Muscle of arm (tissue), 14 donors: ENCODE measurements at places on chromosomes 7 and 10.

DNA sequence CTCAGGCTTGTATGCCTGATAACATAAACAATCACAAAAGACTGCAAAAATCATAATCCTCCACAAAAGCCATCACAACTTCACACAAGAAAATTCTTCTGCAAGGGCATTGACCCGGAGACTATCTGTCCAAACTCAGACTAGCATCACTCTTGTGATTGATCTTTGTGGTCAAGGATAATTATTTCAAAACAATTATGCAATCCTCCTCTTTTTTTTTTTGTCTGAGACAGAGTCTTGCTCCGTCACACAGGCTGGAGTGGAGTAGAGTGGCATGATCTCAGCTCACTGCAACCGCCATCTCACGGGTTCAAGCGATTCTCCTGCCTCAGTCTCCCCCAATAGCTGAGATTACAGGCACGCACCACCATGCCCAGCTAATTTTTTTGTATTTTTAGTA lies 22.2 kb downstream of the CDNF start:
- no peak for DNase-seq

- peak; percentile 40 for DNase-seq
Measured at GRCh38 chr7:147014286-147014955, 897.8 kb downstream of the CNTNAP2 start.

GRCh38 chr7:126727930-126728391 lies 524.8 kb downstream of the GRM8 start:
- DNase-seq = no peak

GRCh38 chr10:15515202-15515601 lies 144.1 kb upstream of the FAM171A1 start:
- DNase-seq = peak; percentile 55

- no peak for DNase-seq
Measured at GRCh38 chr10:102327641-102328040, 67.9 kb upstream of the NFKB2 start.

- DNase-seq = no peak
Measured at GRCh38 chr7:138001529-138002095, at the start of gene CREB3L2. Gene CREB3L2, minus strand, starts transcription at chr7:138002086. Its CDS starts 381 bp downstream, at chr7:138001705.

GRCh38 chr7:149297034-149297755 lies 35.2 kb downstream of the ZNF783 start:
- no peak for DNase-seq

- DNase-seq = no peak
Measured at GRCh38 chr10:87675396-87676376, 16.0 kb downstream of the PAPSS2 start.

GRCh38 chr7:33831389-33832141 lies 73.8 kb upstream of the BMPER start:
- peak; percentile 57 for DNase-seq

GRCh38 chr10:127332631-127333030 lies 136.2 kb upstream of the INSYN2A start:
- no peak for DNase-seq

DNA sequence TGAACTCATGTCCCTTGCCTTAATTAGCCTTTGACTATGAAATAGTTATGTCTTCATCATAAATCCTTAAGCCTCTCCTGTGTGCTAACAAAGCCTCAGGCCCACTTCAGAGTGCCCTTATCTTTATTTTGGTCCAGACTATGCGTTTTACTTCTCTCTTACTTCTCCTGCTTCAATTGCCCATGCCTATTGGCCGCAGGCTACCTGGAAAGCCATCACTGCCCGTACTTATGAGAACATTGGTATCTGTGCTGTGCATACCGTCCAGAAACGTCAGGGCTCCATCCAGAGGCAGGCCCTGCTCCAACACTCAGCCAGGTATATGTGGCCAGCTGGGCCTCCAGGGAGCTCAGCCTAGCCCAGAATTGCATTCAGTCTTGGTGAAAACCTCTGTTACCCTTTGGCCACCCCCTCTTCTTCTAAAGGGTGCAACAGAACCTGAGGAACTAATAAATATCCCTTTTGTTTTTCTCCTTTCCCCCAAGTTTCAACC lies 212.4 kb upstream of the MTPN start:
- DNase-seq = no peak

DNA sequence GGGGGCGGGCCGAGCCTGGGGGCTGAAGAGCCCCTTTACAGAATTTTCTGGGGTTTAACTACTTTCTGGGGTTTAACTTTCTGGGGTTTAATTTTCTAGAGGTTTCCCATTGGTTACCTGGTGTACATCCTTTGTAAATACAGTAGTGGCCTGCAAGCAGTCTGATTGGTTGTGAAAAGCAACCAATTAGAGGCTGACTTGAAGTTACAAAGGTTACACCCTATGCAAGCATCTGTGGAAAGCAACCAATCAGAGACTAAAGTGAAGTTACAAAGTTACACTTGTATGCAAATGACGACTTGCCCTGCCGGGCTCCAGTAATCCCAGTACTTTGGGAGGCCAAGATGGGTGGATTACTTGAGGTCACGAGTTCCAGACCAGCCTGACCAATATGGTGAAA lies 27.4 kb downstream of the GTF2I start:
- no peak for DNase-seq

DNA sequence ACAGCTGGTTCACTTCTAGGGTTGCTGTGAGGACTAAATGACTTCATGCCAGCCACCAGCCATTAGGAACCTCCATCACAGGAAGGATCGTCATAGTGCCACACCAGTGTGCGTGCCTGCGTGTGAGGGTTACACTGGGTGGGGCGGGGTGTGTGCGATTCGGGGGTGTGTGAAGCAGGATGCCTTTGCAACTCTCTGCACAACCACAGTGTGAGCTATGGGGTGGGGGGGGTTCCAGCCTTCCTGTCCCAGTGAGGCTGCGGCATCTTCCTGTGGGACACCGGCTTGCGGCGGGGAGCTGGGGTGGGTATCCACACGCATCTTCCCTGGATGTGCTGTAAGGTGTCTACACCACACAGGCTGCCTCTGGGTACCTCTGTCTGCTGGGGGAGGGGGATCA lies 6.9 kb upstream of the ELFN1 start:
- no peak for DNase-seq

DNA sequence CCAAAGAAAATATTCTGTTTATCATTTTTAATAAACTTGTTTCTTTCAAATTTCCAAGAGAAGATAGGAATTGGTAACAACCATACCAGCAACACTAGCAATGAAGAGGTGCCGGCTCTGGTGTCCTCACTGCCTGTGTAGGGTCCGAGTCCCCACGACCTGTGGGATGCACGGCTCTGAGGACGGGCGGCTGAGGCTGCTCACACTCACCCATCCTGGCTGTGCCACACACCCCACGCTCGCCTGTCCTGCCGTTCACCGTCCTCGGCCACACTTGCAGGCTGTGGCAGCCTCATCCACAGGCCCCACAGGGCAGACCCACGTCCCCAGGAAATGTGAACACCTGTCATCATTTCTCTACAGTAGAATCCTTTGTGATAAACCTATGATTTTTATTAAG lies 48.2 kb upstream of the DPYSL4 start:
- DNase-seq = no peak

DNA sequence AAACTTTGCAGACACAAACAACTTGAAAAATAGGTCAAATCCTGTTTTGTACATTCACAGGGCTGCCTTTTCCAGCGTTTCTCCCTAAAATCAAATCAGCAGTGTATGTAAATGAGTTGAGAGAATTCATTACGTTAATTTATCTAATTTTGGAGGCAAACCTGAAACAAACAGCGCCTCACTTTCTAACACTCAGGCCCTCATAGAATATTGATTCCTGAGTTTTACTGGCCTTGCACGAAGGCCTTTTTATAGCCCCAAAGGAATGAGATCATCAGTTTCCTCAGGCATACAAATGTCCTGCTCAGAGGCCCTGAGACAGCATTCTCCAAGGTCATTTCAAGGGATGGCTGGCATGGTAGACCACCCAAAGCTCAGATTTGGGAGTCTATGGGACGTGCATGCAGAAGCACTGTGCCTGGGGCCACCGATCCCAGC lies 131.7 kb upstream of the CHST15 start:
- no peak for DNase-seq

- DNase-seq = no peak
Measured at GRCh38 chr10:4246881-4247358, 461.9 kb upstream of the KLF6 start.

GRCh38 chr10:115918812-115919211 lies 354.2 kb downstream of the GFRA1 start:
- DNase-seq = no peak

DNA sequence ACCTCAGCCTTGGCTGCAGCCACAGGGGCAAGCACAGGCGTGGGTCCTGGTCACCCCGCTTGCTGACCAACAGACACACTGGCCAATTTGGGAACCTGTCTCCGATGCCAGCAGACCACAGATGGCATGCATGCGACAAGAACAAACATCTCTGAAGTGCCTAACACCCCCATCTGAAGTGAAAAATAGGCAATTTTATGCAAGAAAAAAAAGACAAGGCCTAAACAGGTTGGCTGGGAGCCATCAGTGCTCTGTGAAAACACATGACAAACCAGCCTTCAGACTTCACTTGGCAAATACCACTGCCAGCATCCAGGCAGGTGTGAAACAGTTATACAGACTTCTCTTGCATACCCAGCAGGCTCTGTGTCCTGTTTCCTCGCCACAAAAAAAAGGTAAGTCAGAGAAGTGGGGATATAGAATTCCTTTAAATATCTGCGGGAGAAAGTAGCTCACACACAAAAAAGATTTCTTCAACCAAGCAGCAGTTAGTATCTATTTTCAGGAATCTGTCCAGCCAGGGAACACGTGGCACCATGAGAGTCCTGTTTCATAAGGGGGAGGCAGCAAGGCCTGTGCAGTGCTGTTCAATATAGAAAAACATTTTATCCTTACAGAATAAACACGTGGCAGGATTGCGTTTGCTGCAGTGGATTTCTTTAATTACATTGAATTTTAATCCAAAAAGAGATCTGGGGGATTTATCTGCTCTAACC lies 293.4 kb upstream of the MKLN1 start:
- DNase-seq = no peak

GRCh38 chr10:71451754-71452153 lies 55.0 kb downstream of the CDH23 start:
- DNase-seq = no peak

- DNase-seq = no peak
Measured at GRCh38 chr7:48312151-48312550, 140.9 kb downstream of the ABCA13 start.

- DNase-seq = no peak
Measured at GRCh38 chr10:95789902-95790301, 33.9 kb downstream of the ENTPD1 start.

DNA sequence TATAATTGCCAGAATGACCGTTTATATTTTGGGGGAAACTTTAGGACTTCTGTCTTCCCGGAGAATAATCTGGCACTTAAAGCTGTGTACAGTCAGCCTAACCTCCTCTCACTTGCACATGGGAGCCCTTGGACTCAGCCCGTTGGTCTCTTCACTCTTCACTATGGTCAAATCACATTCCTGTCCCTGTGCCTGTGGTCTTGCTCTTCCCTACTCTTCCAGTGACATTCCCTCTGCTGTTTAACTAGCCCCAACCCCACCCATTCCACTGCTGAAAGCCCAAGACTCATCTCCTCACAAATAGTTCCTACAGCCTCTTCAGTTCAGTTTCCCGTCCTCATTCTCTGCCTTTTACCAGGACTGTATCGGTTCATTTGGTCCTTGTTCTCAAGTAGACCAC lies 135.0 kb downstream of the DYNC1I1 start:
- no peak for DNase-seq

- DNase-seq = no peak
Measured at GRCh38 chr7:155303039-155303593, 5.4 kb downstream of the INSIG1 start.

GRCh38 chr7:6221340-6222319 lies 50.8 kb downstream of the CYTH3 start:
- no peak for DNase-seq

- DNase-seq = no peak
Measured at GRCh38 chr7:148461392-148462179, 129.0 kb upstream of the C7orf33 start.

- DNase-seq = no peak
Measured at GRCh38 chr7:10239695-10240345, 733.9 kb upstream of the PHF14 start.

DNA sequence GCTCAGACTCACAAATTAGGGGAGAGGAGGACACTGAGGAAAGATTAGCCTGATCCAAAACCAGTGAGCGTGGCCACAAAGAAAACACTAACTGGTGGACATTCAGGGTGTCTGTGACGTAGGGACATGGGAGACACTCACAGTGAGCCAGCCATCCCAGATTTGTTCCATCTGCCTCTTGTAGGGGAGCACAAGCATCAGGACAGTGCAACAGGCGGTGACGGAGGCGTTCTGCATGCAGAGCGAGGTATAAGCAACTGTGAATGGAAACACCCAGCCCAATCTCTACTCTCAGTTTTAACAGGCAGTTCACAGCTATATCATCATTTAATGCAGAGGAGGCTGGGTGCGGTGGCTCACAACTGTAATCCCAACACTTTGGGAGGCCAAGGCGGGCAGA lies 52.8 kb upstream of the TOMM7 start:
- no peak for DNase-seq

- DNase-seq = no peak
Measured at GRCh38 chr7:105021352-105021751, 7.3 kb downstream of the KMT2E start.

GRCh38 chr7:148963583-148964482 lies 64.5 kb downstream of the PDIA4 start:
- peak; percentile 36 for DNase-seq

GRCh38 chr7:5694912-5695726 lies 86.3 kb downstream of the RNF216 start:
- DNase-seq = peak; percentile 71

DNA sequence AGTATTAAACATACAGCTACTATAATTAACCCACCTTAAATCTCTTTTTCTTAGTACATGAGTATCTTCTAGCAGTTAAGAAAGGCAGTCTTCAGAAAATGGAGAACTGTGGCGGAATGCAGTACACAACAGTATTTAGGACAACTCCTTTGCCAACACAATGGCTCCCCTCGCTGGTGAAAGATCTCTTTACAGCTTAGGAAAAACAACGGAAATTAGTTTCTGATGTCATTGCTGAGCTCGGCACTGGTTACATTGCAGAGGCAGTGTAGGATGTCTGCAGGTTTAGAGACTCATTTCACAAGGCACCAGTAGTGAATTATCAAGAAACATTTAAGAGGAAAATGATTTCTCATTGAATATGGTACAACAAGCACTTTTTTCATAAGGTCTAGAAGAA lies 43.4 kb downstream of the GLRX3 start:
- DNase-seq = peak; percentile 79

GRCh38 chr10:12941966-12942365 lies 59.5 kb downstream of the CCDC3 start:
- no peak for DNase-seq

DNA sequence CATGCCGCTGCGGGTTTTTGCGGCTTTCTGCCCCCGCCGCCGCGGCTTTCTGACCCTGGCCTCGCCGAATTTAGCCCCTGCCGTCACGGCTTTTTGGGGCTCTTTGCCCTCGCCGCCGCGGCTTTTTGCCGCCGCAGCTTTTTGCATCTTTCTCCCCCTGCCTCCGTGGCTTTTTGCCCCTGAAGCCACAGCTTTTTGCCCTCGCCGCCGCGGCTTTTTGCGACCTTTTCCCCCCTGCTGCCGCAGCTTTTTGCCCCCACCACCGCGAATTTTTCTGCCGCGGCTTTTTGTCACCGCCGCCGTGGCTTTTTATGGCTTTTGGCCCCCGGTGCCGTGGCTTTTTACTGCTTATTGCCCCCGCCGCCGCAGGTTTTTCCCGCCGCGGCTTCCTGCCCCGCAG lies 636.5 kb downstream of the ZNF716 start:
- no peak for DNase-seq

- DNase-seq = no peak
Measured at GRCh38 chr7:22002726-22003125, 57.0 kb upstream of the CDCA7L start.

GRCh38 chr7:158110034-158110590 lies 477.5 kb downstream of the PTPRN2 start:
- DNase-seq = no peak

GRCh38 chr7:124655990-124656389 lies 109.6 kb downstream of the GPR37 start:
- no peak for DNase-seq
